Large intestine (tissue), 12 donors: ENCODE measurements at places on chromosomes 1 and 21.

- no peak for DNase-seq
Observed at GRCh38 chr1:22204989-22205913, 62.4 kb upstream of the WNT4 start.

- no peak for DNase-seq
Observed at GRCh38 chr1:38560457-38560856, 299.1 kb downstream of the RRAGC start.

GRCh38 chr1:194734970-194735369, 1548.6 kb upstream of the B3GALT2 start:
- DNase-seq = no peak

DNA sequence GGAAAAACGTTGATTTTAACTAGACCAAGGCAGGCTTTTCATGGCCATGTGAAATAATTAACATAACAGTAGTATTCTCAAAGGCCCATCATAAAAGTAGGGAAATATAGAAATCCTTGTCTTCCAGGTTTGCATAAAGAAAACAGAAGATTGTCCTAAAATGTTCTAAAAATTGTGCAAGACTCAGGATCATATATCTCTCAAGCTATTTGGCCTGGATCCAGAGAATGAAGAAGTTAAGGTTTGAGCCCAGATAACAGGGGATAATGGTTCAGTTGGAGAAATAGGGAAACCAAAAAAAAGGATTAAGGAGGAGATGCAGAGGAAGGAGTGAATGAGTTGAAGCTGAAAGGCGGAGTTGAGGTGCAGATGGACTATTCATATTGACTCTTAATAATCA, 555.5 kb upstream of the NR5A2 start:
- DNase-seq = no peak
